ENCODE measurements at places on chromosomes 2 and 18. TPM values are rescaled to one million over a fixed set of nuclear protein-coding genes. Genes with fewer than 3 reads are reported as not detected.

GRCh38 chr2:195022508-195022830 lies 634.6 kb upstream of the SLC39A10 start:
- DNase-seq: no peak

DNA sequence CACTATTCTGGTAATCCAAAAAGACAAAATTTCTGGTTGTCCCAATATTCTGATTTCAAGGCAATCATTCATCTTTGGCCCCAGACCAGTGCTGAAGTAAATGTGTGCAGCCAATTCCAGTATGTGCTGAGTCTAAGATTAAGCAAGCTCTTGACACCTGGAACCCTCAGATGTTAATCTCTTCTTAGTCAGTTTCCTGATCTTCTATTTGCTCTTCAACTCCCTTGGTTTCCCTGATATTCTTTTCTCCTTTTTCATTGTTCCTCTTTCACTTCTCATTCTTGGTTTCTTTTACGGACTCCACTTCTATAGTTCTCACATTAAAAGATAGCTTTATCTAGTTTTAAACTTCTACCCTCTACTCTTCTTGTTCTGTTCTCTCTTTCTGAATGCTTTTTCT lies 445.7 kb upstream of the FANCL start:
- no peak for DNase-seq

- no peak for DNase-seq
Observed at GRCh38 chr2:43418680-43419079, 177.2 kb downstream of the THADA start.

GRCh38 chr2:12155303-12156051 lies 409.0 kb downstream of the LPIN1 start:
- no peak for DNase-seq

GRCh38 chr2:69997015-69997830 lies 35.8 kb upstream of the ASPRV1 start:
- DNase-seq: peak; percentile 44

DNA sequence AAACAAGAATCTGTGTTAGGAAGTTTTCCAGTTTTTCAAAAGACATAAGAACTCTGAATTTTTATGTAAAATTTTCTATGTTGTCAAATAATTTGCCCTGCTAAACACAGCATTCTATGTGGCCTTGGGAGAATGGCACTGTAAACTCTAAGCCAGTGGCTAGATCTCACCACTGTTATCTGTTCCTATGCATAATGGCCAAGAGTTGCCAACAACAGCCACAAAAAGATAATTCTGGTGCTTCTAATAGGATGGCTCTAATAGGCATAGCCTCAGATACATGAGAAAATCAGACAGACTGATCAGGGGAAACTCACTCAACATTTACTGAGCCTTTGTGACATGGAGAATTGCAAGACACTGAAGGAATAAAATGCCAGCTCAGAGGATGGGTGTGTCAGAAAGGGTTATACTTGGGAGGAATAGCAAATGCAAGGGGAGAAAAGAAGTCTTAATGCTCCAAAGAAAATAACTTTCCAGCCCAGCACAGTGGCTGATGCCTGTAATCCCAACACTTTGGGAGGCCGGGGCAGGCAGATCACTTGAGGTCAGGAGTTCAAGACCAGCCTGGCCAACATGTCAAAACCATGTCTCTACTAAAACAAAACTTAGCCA lies 63.7 kb downstream of the COBLL1 start:
- DNase-seq: no peak

DNA sequence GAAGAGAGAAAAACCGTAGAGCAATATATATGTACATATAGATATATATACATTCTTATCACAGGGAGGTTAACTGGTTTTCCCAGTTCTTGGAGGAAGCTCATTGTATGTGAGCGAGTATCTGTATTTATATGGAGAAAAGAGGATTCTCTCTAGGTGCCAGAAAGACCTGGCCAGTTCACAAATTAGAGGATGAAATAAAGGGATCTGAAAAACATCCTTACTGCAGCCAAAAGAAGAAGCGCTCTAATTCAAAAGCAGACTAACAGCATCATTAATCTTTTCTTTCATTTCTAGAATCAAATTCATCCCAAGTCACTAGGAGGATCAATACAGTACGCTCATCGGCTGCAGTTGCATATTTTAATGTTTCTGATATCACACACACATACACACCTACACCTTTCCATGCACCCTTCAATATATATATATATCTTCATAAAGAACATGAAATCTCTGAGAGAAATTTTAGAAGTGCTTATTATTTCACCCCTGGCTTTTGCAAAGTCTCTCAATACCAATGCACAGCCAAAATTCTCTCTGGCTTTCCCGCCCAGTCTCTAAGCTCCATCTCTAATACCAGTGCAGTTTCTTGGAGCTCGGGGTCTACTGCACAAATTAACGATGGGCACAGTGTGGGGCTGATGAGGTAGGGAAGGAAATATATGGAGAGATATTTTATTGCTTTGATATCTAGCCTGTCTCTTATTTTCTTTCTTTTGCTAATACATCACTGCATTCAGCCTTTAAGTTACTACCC lies 731 bp downstream of the NRXN1 start:
- no peak for DNase-seq

DNA sequence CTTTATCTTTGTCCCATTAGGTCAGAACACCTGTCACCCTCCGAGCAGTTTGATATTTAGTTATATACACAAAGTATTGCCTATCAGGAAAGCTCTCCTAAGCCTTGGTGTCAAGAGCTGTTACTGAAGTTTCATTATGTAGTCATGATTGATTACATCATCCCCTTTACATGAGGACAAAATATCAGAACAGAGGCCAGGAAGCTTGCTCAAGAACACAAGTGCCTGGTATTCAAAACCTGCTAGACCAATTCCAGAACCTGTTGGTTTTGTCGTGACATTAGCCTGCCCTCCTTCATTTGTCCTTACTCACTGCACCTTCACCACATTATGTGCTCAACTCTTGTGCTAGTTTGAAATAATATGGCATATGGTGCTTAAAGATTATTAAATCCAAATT lies 377.1 kb downstream of the CDH19 start:
- no peak for DNase-seq

DNA sequence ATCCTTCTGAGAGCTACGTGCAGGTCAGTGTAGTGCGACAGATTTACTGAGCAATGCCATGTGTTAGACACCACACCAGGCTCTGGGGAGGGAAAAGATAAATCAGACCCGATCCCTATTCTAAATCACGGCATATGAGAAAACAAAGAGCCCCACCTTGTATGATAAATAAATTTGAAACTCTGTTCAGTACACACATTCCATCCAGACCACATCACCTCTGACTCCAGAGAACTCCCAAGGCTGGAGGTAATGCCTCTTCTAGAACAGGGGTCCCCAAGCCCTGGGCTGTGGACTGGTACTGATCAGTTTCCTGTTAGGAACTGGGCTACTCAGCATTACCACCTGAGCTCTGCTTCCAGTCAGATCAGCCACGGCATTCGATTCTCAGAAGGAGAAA lies 77.3 kb downstream of the QPCT start:
- no peak for DNase-seq

GRCh38 chr2:2848621-2849333 lies 517.7 kb upstream of the MYT1L start:
- DNase-seq: no peak

DNA sequence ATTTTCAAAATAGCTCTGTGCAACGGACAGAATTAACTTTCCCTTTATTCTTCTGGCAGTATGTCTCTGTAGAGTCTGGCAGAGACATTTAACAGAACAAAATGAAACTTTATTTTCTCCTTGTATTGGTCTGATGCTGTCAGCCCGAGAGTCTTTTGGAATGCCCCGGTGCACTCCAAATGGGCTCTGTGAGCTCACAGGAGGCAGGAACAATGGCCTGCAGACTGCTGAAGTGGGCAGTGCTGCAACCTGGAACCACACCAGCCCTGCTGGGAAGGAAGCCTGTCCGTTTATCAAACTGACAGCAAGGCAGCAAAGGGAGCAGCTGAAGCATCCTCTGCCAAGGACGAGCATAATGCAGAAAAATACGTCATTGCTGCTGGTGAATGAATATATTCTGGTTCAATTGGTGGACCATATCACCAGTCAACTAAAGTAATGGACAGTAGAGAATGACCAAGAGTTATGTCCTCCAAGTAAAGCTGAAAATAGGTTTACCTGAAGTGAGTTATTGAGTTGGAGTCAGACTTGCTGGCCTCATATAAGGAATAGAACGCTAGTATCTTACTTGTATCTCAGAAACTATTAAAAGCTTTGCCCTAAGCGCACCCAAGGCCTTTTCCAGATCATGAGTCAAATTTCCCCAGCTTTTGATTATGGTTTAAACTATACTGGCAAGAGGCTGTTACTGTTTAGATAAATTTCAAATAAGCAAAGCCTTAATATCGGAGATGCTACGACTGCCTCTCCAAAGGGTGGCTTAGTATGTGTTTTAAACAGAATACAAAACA lies 207.6 kb upstream of the TANK start:
- DNase-seq: no peak

DNA sequence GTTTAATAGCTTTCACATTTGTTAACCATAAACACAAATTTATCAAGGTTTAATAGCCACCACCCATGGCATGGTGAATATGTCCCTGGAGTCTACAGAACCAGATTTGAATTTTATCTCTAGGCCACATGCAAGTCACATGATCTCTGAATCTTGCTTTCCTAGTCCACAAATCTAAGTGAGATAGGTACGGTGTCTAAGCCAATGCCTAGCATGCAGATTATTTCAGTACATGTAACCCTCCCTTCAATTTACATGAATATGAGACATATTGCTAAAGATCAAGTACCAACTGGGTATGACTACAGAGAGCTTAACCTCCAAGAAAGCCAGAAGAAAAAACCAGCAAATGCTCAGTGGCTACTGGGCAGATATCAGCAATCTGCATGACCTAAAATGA lies 10.0 kb downstream of the ZNF24 start:
- DNase-seq: no peak

DNA sequence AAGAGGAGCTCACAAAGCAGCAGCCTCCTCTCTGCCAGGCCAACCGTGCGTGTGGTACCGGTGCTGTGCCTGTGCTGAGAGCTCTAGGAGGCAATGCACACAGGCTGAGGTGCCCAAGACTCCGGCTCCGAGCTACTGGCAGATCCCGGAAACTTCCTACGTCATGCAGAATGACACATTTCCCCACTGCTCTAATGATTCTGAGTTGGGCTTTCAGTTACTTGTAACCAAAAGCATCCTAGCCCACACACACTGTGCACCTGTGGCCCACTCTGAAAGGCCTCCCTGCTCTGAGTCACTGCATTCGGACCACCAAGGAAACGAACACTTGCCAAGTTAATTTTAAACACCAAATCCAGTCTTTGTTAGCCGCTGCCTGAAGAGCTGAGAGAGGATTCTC lies 9.3 kb upstream of the RNU4ATAC start:
- DNase-seq: no peak

- no peak for DNase-seq
Observed at GRCh38 chr2:230849633-230850357, 14.9 kb upstream of the ITM2C start.

The EPB41L5 gene
- 30.8 TPM for total RNA-seq

The KCNIP3 gene
- total RNA-seq: 4.7 TPM

The MAL gene
- total RNA-seq: 1.6 TPM

The LYG2 gene
- not detected for total RNA-seq

The UCN gene
- 0.52 TPM for total RNA-seq

The SEPTIN10 gene
- 80.8 TPM for total RNA-seq

The ARHGEF33 gene
- 0.67 TPM for total RNA-seq

The WNT10A gene
- total RNA-seq: 1.9 TPM
